Activated CD4-positive, alpha-beta T cell treated with anti-CD3 and anti-CD28 coated beads for 48 hours (primary cell): ENCODE measurements at places on chromosomes 6 and 20.

GRCh38 chr6:134602123-134602522 is 284.2 kb upstream of the SGK1 start:
- DNase-seq = no peak

DNA sequence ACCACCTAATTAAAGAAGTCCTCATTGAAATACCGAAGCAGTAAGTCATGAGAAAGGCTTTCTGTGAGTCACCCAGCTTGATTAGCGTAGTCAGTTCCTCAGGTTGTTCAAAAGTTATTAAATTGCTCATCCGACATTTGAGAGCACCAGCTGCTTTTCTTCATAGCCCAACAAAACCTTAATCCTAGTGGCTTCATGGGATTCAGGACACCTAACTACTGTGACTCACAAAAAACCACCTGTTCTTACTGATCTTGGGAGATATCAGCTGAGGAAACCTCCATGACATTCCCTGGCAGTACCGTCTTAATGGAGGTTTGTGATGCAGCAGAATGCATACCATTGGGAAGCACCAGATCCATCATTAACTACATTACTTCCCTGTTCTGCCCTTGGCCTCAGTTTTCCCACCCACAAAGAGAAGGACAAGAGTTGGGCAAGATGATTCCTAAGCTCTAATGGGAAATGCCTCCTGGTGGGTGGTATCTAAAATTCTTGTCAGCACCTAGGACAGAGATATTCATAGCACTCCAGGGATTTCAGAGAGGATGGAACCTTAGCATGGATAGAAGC is 103.8 kb downstream of the KHDC1L start:
- no peak for DNase-seq

DNA sequence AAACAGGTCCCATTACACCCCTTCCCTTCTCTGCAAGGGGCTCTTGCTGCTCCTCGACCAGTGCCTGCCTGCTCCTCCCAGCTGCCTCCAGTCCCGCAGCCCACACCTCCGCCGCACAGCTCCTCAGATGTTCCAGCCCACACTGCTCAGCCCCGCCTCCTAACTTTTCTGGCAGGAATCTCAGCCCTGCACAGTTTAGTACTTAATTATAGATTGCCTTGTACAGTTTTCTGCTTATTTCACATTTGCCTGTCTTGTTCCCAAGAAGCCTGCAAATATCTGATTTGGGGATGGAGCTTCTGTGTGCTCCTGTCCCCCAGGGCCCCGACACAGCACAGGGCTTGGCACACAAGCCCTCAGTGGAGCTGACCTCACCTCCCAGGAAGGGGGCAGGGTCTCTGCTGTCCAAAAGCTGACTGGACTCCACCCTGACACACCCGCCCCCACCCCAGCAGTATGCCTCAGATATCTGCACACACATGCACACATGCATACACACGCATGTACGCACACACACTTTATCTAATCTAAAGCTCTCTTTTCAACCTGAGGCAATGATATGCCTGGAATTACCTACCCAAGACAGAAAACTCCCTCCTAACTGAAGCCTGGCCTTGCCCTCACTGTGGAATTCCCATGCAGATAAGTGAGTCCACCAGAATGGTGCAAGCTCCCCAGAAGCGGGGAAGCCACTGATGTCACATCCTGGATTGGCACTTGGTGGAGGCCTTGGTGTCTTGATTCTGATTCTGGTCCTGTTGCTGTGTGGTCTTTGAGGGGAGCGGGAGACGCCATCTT is 1.2 kb upstream of the PNPLA1 start:
- DNase-seq = no peak

DNA sequence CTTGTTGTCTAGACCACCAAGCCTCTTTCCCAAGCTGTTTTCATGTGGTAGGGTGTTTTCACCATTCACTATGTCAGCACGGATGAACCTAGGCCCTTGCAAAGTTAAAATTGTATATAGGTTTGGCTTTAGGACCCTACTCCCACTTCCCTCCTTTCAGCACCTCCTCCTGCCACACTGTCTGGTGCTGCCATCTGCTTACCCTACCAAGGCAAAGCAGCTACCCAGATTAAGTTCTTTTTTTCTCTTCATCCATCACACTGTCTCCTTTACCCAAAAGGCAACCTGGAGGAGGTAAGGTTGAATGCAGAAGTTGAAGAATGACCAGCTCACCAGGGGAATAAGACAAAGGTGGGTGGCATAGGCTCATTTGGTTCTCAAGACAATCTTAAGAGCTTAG is 184.0 kb downstream of the CDC5L start:
- no peak for DNase-seq

GRCh38 chr6:32092760-32093497 is 16.2 kb downstream of the TNXB start:
- no peak for DNase-seq

DNA sequence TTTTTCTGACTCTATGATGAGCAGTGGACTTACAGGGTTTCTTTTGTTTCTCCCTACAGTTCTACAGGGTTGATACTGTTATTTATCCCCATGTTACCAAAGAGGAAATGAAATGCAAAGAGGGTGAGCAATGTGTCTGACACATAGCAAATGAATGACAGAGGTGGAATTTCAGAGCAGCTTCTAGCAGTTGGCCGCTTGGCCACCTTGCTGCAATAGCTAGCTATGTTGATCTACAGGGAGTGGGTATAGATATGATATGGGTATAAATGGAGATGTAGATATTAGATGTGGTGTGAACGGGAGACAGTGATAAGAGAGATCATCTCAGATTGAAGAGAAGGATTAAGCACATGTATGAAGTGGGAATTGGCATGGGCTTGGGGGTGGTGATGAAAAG is 10.9 kb upstream of the SLC22A3 start:
- DNase-seq = no peak

- DNase-seq = no peak
These were observed 249.5 kb upstream of the THEMIS start for GRCh38 chr6:128150376-128150775.

DNA sequence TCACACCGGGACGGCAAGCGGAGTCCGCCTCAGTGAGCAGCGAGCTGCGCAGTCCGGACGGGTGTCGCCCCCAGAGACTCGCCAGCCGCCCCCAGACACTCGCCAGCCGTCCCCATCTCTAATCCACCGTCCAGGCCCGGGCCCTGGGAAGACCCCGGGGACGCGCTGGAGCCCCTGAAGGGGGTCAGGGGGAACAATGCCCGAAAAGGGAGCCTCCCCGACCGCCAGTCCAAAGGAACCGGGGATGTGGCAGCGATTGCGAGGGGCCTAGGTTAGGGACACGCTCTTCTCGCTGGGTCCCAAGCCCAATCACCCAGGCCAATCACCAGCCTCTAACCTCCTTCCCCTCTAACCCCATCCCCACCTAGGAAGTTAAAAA is 33.1 kb downstream of the TFAP2A start:
- DNase-seq = no peak

GRCh38 chr6:75431379-75431778 is 62.2 kb downstream of the FILIP1 start:
- no peak for DNase-seq

GRCh38 chr6:8551993-8552392 is 116.6 kb upstream of the SLC35B3 start:
- DNase-seq = no peak

GRCh38 chr6:150201772-150202329 is 59.0 kb downstream of the PPP1R14C start:
- DNase-seq = no peak

GRCh38 chr6:110421749-110422443 is 6.5 kb upstream of the DDO start:
- no peak for DNase-seq

DNA sequence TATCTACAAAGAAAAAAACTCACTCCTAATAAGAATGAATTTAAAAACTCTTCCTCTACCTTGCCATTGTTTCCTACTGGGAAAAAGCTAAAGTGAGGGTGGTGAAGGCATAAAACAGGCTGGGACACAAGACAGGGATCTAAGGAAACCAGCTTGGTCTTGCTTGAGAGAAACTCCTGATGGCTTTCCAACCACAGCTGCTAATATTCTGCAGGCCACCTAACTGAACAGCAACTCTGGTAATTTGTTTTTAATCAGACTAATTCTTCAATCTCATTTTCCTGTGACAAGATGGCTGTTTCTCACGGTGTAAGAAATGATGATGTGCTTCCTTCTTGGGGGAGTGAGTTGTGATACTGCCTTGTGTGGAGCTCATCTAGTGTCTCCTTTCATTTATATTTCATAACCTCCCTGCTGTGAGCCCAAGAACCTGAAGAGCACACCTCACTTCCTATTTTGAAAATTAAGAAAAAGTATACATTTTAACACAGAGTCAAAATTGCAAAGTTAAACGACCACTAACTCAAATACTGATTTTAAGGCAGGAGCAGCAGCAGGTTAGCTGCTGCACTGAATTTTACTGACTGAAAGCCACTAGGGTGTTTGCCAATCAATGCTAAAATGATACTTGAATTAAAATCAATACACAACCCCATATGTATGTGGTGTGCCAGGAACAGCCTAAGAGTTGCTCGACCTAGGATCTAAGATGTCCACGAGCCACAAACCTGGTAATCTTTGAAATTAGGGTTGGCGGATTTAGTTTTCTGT is 58.0 kb downstream of the BACH2 start:
- no peak for DNase-seq

- no peak for DNase-seq
These were observed 192.3 kb upstream of the RNF217 start for GRCh38 chr6:124769811-124770544.

DNA sequence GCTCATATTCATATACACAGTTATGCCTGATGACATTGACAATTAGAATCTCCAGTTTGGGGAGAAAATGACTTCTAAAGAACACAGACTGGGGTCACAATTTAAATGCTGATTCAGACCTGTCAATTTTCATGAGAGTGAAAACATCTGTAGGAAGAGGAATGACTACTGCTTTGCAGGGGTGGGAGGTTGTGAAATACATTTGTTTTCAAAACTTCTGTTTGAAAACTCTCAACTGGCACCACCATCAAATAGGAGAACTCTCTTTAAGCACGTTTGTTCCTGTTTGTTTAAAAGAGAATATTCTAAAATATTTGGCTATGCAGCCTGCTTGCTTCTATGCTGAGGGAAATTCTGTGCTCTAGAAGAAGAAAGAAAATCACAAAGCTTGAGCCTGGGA is 50.8 kb upstream of the ADGRF5 start:
- DNase-seq = no peak

GRCh38 chr6:24255676-24256075 is 102.2 kb downstream of the DCDC2 start:
- no peak for DNase-seq

DNA sequence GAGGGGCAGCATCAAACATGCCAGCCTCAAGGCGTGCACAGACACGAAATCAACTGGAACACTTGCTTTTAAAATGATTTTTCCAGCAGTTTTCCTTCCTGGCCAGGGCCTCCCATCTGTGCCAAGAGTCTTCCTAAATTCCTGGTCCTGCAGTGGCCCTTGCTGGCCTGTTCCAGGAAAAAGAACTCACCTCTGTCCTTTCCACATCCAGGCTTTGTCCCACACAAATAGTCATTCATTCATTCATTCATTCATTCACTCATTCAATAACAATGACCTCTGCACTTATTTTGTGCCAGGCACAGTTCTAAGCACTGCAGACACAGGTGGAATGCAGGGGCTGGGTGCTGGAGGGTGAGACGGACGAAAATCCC is 89.0 kb upstream of the CCDC167 start:
- no peak for DNase-seq

DNA sequence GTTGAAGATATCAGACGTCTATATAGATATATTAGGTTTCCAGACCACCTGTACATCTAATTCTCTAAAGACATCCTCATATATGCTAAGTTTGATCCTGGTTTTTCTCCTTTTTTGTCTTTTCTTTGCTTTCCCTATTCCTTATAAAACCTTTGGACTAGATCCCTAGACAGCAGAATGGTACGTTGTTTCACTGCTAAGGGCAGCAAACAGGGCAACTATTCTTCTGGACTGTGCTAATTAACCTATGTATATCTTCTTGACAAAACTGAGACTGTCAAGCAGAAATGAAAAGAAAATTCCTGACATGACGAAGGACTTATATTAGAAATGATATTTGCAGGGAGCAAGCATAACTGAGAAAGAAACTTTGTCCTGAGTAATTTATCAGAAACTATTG is 19.1 kb downstream of the ME1 start:
- DNase-seq = no peak

DNA sequence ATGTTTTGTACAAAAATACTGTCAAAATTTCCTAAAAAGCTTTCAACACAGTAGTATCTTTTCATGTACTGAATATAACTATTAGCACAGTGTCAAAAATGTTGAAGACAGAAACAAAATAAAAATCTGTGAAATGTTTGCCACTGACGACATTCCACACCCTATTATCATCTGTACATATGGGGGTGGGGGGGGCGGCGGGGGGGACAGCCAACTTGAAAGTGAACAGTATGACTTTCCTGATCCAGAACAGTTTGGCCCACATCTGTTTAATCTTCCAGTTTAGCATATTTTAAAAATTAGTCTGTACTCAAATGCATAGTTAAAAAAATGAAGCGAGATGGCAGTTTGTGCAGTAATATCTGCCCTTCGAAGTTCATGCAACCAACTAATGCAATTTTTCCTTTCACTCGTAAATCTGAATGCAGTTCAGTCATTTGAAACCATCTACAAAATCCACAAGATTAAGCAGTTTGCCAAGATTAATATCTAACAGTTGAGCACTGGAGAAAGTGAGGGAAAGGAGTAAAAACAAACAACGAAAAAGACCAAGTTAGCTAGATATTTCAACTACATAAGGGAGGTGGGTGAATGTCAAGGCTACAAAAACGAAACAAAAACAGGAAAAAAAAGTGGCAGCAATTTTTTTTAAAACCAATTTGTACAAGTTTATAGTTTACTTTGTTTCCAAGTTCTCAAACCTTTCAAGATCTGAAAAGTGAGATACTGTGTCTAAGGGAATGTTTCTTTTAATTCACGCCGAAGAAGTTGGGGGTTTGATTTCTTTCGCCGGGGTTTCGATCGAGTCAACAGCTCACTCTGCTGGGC is 1.9 kb downstream of the CITED2 start:
- no peak for DNase-seq

DNA sequence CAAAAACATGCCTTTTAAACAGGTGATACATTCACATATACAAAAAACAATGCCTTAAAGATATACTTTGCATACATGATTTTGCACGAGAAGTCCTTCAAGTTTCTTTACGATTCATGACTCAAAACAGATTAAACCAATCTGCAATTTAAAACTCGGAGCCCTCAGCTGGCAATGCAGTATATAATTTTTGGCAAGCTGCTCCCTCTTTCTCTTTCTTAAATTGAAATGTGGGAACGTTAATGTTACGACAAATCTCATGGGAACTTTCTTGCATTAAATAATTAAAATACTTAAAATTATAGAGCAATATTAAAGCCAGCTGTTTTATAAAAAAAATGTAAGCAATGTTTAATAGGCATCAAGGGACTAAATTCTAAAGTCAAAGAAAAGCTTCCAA is 334.6 kb downstream of the ESR1 start:
- no peak for DNase-seq

- DNase-seq = no peak
These were observed 252.5 kb upstream of the NOX3 start for GRCh38 chr6:155708100-155708499.

- no peak for DNase-seq
These were observed 21.8 kb downstream of the CTCFL start for GRCh38 chr20:57503035-57503658.

DNA sequence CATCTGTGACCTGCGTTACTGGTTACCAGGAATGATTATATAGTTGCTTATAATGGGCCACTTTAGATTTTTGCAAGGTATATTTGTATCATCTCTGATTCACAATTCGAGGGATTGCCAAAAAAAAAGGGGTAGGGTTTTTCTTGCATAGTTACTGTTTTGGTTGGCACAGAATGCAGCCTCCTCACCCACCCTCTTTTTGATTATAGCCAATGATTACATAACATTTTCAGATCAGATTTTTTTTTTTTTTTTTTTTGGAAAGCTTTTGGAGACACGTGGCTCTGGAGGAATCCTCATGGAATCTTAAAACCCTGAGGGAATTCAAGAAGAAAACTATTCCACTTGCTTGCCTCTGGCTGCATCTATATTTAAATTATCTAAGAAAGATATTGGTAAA is 53.7 kb downstream of the UST start:
- DNase-seq = no peak
